ENCODE measurements at places on chromosomes 16 and 17.

GRCh38 chr16:82720414-82720813, 93.6 kb downstream of the CDH13 start:
- no peak for DNase-seq

DNA sequence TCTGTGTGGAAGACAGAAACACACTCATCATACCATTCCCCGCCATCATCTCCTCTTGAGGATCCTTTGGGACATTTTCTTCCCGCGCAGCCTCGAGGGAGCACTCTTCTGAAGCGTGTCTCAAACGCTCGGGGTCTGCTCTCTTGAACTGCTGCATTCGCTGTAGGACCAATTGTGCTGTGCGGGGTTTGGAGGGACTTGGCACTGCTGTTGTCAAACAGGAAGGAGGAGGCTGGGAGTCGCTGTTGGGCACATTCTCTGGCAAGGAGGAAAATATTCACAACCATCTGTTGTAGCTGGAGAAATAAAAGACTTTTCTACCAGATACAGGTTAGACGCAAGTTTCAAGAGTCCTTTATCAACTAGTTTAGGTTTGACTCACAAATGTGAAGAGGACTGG, 5.0 kb downstream of the SLX4 start:
- no peak for DNase-seq

GRCh38 chr17:27532269-27533263, 76.3 kb downstream of the KSR1 start:
- DNase-seq: peak; percentile 98

- no peak for DNase-seq
These were observed 79.6 kb upstream of the TOB1 start for GRCh38 chr17:50945779-50946222.

GRCh38 chr16:86906623-86907022, 328.3 kb downstream of the FOXL1 start:
- DNase-seq: no peak

DNA sequence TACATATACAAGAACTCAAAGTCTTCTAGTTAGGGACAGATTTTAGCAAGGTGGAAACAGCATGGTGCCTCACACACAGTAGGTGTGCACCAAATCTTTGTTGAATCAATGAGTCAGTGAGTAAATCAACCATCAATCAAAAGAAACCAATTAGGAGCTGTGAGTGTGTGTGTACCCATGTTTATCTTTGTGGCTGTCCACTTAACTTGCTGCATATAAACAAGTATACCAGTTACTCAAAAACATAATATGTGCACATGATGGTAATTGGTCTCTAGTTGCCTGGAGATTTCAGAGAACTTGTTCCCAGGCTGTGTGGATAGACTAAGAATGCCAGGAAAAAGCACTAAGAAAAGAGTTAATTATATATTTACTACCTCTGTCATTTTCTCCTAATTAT, 272.2 kb upstream of the CCL2 start:
- no peak for DNase-seq

GRCh38 chr17:61238455-61238933, 161.1 kb upstream of the TBX2 start:
- DNase-seq: no peak

GRCh38 chr16:8948831-8949230, 14.9 kb downstream of the USP7 start:
- DNase-seq: peak; percentile 55

DNA sequence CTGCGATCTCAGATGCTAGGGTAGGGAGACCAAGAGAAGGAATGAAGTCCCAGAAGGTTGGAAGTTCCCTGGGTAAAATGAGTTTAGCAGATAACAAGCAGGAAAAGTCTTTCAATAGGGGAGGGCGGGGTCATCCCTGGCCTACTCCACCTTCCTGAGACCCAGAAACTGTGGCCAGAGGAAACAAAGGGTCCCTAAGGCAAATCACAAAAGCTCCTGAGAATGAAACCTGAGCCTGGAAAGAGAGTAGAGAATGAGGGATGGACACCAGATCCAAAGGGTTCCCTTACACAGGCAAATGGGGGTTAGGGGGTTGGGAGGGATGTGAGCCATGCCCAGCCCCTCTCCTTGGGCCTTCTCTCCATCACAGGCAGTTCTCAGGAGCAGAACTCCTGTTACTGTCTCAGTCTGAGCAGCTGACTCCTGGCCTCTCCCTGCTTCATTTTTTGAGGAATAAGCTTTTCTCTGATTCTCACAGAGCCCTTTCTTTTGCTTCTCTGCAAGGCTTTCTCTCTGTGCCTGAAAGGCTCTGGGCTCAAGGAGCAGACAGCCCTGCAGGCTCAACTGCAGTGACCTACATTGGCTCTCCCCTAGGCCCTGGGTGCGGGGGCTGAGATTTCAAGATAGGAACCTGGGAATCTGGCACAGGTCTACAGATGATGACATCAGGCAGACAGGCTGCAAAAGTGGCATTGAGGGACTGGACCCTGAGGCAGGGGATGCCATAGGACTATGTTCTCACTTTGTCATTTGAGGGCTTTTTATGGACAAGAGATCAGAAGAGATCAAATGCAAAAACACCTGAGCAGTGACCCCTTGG, 9.8 kb upstream of the NR1D1 start:
- DNase-seq: no peak

DNA sequence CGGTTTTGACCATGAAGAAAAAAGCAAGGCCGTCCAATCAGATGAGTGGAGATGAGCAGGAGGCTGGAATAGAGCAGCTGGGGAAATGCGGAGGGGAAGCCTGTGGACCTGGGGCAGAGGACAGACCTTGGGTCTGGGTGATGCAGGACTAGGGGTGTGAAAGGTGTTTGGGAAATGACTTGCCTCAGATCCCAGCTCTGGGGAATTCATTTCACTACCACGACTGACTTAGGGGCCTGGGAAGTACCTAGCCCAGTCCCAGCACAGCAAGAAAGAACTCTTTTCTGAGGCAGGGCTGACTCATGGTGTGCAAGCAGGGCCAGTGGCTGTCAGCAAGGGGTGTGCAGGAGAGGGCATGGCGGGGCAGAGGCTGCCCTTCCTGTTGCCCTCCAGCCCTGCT, 14.8 kb downstream of the DNAI2 start:
- DNase-seq: no peak

DNA sequence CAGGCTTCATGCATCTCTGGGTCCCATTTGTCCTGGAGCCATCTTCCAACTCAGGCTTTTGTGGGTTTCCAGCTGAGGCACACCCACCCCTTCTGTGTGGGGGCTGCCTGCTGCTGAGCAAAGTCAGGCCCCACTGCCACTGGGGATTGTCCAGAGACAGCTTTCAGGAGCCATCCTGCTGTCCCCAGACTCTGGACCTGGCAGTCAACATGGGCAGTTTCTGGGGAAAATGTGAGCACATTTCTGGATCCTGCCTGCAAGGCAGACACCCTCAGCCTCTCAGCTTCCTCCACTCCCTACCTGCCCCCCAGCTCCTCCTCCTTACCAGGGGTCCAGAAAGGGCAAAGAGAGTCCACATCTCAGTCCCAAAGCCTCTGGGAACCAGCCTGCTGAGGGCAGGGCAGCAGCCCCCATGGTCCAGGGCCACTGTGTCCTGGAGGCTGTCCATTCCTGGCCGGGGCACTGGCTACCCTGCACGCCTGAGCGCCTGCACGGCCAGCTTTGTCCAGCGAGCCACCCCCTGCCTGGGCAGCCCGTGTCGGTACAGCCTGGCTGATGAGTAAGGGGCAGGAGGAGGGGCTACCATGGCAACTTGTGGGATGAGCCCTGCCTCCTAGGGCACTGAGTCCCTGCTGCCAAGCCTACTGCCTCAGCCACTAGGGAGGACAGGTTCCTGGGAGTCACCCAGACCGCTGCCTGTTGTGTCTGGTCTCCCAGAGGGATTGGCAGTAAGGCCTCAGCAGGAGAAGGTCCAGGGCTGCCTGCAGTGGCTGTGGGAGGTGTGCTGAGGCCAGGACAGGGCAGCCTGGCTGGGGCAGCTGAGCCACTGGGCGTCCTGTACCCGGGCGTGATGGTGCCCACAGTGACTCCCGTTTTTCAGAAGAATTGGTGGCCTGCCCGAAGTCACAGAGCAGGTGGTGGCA, at the start of gene SLC47A2:
Gene SLC47A2 (minus strand): TSS at position 477 of the 923 bp plus-strand sequence. CDS start 29 bp downstream, at position 448.
- no peak for DNase-seq

GRCh38 chr16:29777576-29778350, at the start of gene ZG16:
ZG16 (plus strand) TSS chr16:29778256; CDS start chr16:29779267, 1,011 bp downstream.
- no peak for DNase-seq
